ENCODE measurements at places on chromosomes 11 and 22.

- no peak for DNase-seq
Observed at GRCh38 chr22:36327922-36328551, 59.7 kb downstream of the MYH9 start.

- DNase-seq: no peak
Observed at GRCh38 chr11:75269367-75269660, 28.7 kb downstream of the TPBGL start.

- DNase-seq: no peak
Observed at GRCh38 chr11:94560834-94561233, 6.3 kb upstream of the PIWIL4 start.

DNA sequence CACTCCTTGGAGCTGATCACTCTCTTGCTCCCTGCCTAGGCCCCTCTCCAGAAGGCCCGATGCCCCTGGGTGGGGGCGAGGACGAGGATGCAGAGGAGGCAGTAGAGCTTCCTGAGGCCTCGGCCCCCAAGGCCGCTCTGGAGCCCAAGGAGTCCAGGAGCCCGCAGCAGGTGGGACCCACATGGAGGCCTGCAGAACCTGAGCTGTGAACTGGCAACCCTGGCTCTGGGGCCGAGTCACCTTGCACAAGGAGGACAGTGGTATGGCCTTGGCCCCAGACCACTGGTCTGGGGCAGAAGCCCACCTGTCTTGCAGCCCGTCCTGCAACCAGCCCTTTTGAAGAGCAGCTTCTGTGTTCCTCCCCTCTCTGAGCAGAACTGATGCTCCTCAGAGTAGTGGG is 6.2 kb downstream of the SCO2 start:
- no peak for DNase-seq

DNA sequence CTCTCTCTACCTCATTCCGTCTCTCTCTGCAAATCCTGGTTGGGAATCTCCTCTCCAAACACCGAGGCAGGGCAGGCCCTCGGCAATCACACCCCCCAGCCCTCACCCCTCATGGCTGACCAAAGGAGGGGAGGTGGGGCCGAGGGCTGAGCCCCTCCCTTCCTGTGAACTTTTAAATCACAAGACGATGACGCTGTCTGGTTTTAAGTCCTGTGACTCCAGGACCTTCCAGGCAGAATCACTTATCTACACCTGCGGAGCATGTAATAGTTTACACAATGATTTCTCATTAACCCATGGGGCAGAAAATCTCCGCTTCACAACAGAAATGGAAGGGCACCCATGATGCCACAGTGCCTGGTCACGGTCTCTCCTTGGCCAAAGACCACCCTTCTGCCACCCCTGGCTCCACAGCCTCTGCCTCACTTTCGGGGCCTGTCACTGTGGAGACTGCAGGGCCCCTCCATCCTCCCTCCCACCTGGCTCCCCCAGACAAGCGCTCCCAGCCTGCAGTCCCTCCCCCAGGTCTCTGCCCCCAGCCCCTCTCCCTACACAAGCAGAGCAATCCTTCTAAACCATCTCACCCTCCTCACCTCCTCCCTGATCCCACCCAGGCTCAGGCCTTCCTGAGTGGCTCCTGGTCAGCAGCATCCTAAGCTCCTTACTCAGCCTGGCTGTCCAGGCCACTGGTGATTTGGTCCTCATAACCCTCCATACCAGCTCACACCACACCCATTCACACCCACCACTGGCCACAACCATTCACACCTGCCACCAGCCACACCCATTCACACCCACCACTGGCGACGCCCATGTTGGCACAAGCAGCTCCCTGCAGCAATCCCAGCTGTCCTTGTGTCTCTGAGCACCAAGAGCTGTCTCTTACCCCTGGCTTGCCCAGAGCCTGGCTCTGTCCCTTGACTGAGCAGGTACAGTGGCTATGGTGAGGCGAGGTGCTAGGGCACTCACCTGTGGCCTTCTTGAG is 30.7 kb upstream of the ARFGAP3 start:
- no peak for DNase-seq

GRCh38 chr11:109036011-109036410 is 371.1 kb downstream of the DDX10 start:
- DNase-seq: no peak

GRCh38 chr22:27885977-27886842 is 32.8 kb downstream of the PITPNB start:
- no peak for DNase-seq

DNA sequence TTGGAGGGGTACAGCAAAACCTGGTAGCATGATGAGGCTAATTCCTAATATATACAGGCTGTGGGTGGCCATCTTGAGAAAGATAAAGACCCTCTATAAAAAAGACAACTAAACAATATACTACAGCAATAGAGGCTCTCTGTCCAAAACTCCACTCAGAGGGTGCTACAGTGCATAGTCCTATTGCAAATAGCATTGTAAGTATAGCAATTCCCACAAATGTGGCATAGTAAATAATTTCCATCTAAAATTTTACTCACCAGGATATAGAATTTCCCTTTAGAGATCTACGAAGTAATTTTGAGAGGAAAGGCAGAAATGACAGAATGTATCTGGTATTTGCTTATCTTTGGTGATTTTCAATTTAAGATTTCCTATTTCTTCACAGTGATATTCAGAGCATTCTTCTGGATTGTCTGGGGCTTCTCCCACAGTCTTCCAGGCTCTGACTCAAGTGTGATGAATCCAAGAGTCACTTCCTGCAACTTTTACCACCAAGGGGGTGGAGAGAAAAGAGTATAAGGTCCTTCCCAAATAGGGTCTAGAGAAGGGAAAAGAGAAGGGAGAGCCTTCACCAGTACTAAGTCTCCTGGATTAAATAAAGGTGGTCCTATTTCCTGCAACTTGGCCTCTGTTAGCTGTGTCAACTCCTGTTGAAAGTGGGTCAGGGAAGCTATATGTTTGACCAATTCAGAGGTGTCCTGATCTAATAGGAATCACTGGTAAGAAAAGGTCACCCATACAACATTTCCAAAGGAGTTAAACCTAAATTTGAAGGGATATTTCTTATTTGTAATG is 1054.7 kb upstream of the CNTN5 start:
- no peak for DNase-seq

DNA sequence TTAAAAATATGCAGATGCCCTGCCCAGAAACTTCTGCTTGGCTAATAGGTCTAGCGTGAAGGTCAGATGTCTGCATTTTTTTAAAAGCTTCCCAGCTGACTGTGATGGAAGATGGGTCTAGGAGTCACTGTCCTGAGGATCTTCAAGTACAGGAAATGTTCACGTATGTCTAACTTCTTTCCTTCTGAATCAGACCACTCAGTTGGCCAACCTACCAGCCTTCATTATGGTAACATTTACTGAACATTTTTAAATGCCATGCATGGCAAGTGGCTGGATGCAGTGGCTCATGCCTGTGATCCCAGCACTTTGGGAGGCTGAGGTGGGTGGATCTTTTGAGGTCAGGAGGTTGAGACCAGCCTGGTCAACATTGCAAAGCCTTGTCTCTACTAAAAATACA is 1.1 kb upstream of the PRG2 start:
- no peak for DNase-seq

DNA sequence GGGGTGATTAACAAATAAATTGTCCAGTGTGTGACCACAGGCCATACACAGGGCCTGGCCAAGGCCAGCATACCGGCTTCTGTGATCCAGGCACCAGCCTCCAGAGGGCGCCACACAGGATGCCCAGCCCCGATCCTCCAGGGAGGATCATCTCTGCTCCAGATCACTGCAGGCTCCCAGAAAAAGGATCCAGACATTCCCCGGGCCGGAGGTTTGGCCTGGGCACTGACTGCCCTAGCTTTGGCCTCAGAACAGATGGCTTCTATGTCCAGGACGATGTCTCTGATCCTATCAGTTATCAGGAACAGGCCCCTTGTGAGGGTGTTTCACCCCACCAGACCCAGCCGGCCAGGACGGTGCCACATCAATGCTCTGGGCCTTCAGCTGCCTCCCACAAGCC is 74.5 kb upstream of the LMO1 start:
- peak; percentile 77 for DNase-seq

DNA sequence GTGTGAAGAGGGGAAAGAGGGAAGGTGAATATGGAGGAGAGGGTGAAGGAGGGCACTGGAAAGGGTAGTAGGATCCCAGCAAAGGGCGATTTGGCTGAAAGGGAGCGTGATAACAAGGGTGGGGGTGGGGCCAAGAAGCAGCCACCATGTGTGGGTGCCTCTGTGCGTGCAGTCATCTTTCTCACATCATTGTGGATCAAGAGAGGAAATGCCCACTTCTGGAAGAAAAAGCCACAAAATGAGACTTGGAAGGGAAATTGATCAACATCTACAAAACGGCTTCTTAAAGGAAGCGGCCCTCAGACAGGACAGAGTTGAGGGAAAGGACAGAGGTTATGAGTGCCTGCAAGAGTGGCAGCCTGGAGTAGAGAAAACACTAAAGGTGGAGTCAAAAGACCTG is 1.2 kb upstream of the CXCR5 start:
- DNase-seq: peak; percentile 57

DNA sequence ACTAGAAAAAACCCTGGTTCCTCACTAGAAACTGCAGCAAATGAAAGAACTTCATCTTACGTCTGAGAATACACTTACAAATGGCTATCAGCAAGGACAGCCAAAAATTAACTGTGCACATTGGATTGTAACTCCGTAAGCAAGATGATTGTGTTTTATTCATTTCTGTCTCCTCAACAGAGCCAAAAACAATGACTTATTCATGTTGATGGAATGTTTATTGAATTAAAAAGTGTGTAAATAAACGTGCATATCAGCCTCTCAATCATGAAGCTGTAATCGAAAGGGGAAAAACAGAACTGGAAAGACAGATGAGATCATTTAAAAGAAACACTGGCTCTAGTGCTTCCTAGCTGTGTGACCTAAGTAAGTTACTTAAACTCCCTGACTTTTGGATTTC is 307.5 kb upstream of the ZC3H12C start:
- no peak for DNase-seq

DNA sequence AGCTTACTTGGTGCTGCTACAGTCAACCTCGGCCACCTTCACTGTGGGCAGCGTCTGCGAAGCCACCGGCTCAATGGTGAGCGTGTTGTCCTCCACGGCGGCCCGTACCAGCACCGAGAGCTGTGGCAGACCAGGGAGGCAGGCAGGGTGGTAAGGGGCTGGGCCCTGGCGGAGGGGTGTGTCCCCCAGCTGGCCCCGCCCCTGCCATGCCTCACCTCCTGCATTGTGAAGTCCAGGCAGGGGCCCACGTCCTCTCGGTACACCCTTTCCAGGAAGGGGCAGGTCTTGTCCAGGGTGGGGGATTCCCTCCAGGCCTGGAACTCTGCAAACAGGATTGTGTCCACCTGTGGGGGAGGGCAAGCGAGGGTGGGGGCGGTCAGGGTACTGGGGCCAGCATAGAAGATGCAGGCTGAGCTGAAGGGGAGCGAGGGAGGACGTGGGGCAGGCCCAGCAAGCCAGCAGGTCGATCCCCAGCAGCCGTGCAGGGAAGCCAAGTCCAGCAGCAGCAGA is 12.8 kb downstream of the RAB3IL1 start:
- DNase-seq: no peak

DNA sequence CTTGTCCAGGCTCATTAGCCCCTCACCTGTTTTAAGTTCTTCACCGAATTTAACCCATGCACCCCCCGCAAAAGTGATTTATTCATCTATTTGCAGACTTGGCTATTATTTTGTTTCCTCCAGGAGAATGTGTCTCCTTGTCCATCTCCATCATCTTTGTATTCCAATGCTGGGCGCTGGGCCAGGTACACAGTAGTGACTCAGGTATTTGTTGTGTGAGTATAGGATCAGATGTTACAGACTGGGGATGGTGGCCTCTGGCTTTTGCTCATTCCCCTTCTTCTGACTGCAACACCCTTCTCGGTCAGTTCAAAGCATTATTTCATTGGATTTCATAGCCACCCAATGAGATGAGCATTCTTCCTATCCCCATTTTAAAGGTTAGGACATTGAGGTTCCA is 408.2 kb downstream of the MN1 start:
- DNase-seq: no peak

DNA sequence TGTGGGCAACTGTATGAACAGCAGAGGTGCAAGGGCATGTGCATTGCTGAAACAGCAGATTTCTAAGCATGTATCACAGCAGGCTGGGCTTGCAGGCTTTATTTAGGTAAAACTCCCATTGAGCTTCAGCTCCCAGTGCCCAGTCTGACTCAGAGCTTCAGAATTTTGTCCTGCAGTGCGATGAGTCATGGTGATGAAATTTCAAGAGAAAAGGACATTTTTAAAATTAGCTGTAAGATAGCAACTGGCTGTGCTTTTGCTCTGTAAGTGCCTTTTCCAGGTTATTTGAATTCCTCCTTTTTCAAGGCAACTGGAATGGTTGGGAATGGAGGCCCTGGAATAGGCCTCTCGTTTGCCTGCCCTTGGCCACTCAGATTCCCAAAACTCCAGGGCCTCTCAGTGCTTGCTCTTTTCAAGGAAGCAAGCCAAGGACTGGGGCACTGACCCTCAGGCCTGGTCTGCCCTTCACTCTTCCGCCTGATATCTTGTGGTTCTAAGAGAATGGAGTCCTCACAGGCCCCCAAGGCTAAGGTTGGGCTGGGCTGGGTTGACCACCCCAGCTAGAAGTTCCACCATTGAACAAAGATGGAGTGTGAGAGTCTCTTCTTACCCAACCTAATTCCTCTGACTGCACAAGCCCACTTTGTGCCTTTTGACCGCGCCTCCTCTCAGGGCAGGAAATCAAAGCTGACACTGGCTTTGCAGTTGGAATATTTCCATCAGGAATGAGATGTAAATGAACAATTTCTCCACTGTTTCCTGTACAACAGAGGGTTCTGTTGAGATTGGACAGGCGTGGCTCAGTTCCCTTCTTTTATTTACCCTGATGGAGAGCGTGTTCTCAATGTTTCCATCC is 59.5 kb upstream of the PRSS23 start:
- DNase-seq: no peak

DNA sequence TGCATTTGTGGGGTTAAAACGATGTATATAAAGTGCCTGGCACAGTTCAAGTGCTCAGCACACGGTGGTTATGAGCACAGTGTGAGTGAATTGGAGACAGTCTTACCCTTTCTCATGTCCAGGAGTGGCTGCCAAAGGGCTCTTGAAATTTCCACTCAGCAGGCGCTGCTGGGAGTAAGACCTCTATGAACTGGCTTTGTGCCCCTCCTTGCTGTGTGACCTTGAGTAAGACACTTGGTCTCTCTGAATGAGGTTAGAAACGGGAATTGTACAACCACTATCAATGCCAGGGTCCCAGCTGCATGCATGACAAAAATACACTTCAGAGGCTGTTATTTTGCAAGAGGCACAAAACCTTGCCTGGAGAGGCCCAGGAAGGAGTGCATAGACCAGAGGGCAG is 86.6 kb downstream of the TSPAN18 start:
- no peak for DNase-seq

- DNase-seq: no peak
Observed at GRCh38 chr11:76087749-76088148, 118.6 kb downstream of the WNT11 start.

GRCh38 chr11:106668147-106668546 is 350.1 kb downstream of the GUCY1A2 start:
- DNase-seq: no peak

DNA sequence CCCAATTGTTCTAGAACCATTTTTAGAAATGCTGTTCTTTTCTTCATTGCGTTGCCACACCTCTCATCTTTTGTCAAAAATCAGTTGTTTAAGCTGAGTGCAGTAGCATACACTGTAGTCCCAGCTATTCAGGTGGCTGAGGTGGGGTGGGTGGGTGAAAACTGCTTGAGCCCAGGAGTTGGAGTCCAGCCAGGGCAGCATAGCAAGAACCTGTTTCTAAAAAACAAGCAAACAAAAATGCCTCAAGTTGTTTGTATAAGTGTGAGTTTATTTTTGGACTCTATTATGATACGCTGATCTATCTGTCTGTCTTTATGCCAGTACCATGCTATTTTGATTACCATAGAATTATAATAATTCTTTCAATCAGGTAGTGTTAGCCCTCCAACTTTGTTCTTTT is 62.5 kb upstream of the RRM1 start:
- DNase-seq: no peak

GRCh38 chr11:36149538-36150242 is 139.5 kb downstream of the COMMD9 start:
- peak; percentile 54 for DNase-seq

Measured in activated CD8-positive, alpha-beta memory T cell treated with anti-CD3 and anti-CD28 coated beads, Interleukin-2, amount 50 U/mL, for 48 hours (primary cell).